Globus pallidus (tissue), 1 donor: ENCODE measurements at places on chromosomes 16 and 17.

DNA sequence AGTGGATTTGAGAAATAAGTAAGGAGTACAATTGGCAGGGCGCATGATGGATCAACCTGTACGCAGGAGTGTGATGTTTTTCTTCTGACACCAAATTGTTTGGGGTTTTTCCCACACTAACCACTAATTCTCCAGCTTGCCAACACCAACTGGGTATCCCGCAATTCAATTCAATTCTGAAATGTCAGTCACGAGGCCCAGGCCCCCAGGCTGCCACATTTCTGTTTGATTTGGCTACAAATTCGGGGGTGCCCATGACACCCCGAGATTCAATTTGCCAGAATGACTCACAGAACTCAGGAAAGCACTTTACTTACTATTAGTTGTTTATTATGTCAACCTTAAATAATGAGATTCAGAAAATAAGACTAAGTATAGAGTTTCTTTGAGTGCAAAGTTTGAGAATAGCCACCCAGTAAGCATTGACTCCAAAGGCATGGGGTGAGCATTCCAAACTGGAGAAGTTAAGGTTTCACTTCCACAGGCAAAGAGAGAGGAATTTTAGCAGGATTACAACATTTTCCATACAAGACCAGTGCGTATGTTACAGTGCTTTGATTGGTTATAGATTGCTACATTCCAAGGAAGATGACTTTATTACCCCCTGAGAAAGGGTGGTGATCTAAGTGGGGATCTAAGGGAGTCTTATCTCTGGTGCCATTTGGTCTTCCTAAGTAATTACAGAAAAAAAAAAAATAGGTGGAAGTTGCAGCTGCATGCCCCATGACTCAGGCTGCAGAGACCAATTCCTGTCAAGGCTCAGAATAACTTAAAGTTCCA lies 11.5 kb downstream of the SLC46A1 start:
- DNase-seq, result no peak

- no peak for DNase-seq
Observed at GRCh38 chr17:78736526-78737079, 45.5 kb downstream of the CYTH1 start.

DNA sequence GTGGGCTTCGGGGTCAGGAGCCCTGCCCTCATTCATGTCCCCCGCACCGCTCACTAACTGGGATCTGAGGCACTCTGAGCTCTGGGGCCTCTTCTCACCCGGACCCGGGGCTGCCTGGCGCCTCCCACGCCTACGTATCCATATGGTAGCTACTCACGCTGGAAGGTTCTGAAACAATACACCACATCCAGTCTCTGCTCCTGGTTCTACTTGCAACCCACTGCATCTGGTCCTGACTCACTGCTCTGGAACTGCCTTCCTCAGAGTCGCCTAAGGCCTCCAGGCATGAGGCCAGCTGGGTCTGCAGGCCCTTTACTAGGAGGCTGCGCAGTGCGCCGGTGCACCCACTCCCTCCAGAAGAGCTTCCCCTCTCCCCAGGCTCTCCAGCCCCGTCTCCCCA lies 18.1 kb downstream of the USP36 start:
- peak; percentile 43 for DNase-seq

- DNase-seq, result no peak
Observed at GRCh38 chr16:69311533-69312387, 610 bp downstream of the VPS4A start.

DNA sequence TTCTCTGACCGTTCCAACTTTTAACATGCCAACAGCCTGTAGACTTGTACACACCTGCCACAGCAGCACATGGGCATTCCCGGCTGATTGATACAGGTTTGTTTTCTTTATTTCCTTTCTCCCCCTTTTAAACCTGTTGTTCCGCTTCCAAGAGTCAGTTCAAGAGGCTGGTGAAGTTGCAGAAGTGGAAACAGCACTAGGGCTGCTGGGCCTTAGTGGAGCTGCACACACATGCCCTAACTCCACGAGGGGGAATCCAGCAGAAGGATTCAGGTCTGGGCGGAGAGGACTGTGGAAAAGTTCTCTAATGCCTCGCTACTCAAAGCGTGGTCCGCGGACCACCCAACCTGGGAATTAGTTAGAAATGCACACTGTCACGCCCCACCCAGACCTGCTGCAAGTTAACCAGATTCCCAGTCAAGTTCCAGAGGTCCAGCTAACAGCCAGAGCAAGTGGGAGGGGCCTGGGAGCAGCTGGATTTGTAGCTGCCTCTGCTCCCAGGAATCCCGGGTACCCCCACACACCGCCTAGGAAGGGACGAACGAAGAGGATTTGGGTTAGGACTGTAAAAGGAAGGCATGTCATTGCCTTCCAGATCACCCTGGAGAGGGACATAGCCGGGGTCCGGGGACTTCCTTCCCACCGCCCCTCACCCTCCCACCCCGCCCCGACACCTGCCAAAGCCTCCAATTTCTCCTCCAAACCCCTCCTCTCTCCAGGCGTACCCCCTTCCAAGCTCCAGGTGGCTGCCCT lies 542 bp downstream of the SLC39A11 start:
- peak; percentile 65 for DNase-seq

- no peak for DNase-seq
Observed at GRCh38 chr17:39014044-39014794, 47.0 kb upstream of the FBXO47 start.

GRCh38 chr17:29591146-29591736 lies 1.7 kb upstream of the ANKRD13B start:
- DNase-seq, result peak; percentile 53

GRCh38 chr17:17079761-17080160 lies 37.5 kb downstream of the MPRIP start:
- peak; percentile 62 for DNase-seq

- DNase-seq, result no peak
Observed at GRCh38 chr17:55391244-55391757, 30.3 kb downstream of the MMD start.

DNA sequence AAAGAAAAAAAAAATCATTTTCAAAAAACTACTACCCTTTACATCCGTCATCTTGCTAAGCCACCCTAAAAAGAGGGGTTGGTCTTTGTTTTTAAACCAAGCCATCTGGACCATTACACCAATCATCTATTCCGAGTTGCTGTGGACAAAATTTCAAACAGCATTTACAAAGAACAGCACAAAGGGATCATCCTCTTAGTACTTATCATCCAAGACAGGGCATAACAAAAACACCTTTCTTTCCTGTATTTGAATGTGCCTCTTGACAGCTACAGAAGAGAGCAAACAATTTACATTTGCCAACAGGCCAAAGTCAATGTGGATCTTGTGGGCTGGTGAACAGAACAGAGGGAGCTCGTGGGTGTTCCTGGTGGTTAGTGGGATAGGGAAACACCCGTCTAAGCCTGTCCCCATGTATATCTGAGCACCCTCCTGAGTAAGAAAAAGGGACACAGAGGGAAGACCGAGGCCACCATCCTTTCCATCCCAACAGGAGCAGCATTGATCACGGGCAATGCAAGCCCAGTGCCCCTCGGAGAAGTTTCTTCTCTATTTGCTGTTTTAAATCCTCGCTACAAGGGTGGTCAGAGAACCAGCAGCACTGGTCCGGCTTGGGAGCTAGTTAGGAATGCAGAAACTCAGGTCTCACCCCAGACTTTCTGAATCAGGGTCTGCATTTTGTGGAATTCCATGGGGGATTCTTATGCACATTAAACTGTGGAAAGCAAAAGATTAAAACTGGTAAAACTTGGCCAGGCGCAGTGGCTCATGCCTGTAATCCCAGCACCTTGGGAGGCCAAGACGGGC lies 1.9 kb downstream of the SLC39A11 start:
- peak; percentile 71 for DNase-seq

- DNase-seq, result no peak
Observed at GRCh38 chr17:44004077-44004760, at the start of gene NAGS. NAGS (plus strand) TSS chr17:44004622; CDS start chr17:44004664, 42 bp downstream.

DNA sequence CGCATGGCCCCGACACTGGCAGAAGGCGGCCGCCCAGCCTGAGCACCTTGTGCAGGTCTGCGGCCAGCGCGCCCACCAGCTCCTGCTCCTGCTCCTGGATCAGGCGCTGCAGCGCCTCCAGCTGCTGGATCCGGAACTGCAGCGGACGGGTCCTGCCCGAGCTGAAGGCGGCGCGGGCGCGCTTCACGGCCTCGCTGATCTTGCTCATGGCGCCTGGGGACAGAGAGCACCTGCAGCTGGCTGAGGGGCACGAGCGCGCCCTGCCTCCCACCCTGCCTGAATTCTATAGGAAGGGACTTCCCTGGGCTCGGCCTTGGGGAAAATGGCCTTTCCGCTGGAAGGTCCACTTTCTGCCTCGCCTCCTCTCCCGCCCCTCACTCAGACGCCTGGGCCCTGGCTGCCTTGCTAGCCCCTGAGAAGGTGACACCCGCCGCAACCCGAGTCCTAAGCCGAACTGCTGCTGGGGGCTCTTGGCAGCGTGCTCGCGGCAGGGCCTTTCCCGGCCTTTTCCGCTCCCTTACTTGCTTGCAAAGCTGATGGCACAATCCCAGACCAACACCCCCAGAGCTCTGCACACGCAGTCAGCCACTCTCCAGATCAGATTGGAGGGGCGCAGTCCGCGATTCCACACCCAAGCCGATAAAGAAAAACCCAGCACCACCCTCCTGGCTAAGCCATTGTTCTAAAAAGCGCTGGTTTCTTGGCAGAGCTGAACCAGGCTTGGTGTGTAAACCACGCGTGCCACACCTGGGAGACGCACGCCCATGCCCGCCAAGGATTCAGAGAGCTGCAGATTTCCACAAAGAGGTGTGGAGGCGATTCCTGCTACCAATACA lies 3.0 kb downstream of the ALDH3A1 start:
- peak; percentile 86 for DNase-seq

DNA sequence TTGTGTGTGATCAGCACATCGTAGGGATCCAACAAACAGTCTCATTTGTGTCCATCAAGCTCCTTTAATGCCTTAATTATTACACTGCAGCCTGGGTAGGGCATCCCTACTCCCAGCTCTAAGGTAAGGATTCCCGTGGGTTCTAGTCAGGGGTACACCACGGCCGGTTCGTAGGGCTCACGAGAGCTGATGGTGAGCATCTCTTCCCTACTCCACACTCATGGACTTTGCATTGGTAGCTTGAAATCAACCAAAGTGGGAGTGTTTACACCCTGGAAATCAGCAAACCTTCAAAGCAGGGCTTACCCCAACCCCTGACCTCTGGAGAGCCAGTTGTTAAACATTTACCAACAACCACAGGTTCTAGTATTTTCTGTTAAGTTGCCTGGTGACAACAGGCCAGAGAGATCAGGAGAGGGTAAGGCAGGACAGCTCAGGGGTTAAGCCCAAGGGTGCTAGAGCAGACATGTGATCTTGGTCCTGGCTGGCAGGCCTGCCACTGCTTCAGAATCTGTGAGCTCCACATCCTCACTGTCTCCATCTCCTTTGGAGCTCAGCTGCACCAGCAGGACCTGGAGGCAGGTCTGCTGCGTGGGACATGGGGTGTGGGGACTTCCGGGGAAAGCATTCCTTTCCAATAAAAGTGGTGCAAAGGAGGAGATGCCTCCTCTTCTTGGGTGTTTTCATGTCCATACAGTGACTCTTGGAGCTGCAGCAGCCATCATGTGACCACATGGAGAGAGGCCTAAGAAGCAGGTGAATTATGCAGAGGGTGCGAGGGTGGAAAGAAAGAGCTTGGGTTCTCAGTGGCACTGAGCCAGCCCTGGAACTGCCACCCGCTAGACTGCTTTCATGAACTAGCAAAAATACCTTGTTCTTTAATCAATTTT lies 36.1 kb upstream of the ZCCHC14 start:
- no peak for DNase-seq

DNA sequence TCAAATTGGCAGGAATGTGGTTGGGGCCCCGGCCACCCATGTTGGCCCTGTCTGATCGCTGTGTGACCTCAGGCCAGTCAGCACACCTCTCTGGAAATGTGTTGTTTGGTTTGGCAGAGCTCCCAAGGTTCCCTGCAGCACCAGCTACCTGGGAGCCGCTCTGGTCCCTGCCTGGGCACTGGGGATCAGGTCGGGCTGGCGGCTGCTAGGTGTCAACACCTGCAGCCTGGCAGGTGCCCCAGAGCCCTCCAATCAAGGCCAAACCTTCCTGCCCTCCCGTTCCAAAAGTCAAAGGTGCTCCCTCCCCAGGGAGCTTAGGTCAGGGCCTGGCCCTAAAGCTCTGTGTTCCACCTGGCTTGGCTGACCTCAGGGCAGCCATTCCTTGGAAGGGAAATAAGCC lies 55.9 kb downstream of the ZDHHC7 start:
- no peak for DNase-seq

DNA sequence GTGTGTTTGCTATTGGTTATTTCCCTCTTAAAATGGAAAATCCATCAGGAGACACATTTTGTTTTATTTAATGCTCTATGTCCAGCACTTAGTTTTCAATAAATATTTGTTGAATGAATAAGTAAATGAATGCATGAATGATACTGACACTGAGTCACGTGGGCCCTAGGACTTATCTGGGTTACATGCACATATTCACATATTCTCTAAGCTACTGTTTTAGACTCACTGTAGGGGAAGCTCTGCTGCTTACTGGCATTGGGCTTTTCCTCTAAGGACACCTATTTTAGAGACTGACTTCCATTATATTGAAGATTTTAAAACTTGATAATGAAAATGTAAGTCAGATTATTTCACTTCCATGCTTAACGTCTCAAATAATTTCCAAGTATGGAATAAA lies 327.2 kb downstream of the UTP18 start:
- DNase-seq, result no peak

DNA sequence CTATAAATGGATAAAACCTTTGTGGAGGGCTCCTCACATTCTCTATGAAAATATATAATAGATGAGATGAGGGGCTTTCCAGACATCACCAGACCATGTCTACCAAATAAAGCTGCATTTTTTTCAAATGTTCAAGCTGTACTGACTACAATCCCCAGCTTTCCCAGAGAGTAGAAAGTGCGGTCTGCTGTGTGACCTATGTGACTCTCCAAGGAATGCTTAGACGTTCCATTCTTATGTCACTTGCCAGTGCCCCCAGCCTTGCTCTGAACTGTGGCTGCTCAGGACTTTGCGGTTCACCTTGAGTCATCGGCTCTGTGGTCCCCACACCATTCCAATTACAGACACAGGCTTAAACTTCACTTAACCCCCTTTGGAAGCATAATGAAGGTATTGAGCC lies 47.8 kb upstream of the SCNN1B start:
- DNase-seq, result no peak

DNA sequence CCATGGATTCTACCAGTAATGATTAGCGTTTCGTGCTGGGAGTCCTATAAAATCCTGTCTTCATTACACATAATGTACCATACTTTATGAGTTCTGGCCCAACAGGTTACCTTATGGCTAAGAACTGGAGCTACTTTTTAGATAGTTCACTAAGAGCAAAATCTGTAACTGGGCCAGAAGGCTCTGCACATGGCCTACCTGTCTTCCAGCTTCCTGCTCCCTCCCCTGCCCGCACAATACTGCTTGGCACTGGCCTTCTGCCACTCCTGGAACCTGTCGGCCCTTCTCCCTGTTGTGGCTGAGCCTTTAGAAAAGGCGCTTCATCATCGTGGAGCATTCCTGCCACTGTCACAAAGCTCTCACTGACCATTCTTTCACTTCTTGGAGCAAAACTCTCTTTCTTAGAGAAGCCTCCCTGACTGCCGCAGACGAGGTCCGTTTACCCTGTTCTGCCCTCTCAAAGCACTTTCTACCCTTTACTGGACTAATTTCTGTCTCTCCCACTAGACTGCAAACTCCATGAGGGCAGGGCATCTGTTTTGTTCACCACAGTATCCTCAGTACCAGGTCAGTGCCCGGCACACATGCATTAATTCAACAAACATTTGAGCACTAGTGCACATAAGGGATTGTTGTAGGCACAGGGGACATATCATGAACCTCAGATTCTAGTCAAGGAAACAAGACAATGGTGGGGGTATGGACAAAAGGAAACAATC lies 116.5 kb downstream of the PARN start:
- no peak for DNase-seq

- no peak for DNase-seq
Observed at GRCh38 chr16:75526032-75526790, 9.7 kb downstream of the CHST5 start.
